ENCODE measurements at places on chromosomes 7 and 10.

DNA sequence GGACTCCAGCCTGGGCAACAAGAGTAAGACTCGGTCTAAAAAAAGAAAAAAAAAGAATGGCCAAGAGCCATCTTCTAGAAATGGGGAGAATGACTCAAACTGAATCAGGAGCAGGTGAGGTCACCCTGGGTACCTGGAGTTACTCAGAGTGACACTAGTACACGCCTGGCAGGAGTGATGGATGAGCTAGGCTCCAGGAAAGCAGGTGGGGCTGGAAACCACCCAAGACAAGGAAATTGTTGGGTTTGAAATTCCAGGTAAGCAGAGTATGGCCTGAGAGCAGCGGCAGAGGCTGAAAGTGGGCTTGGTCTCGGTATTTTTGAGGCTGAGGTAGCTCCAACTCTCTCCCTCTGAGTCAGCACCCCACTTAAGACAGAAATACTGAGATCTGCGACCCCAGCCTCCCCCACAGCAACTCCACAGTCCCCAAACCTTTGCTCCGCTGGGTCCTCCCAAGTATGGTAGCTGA, 18.5 kb downstream of the DDIT4 start:
- DNase-seq: no peak

DNA sequence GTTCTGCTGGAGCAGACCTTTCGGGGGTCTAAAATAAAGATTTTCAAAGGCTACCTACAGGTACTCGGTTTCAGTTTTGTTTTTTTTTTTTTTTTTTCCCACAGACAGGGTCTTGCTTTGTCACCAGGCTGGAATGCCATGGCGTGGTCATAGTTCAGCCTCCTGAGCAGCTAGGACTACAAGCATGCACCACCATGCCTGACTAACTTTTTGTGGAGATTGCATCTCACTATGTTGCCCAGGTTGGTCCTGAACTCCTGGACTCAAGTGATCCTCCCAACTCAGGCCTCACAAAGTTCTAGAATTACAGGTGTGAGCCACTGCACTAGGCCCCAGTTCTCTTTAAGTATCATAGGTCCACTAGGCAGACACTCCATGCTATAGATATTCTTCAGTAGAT, 34.5 kb downstream of the BAMBI start:
- no peak for DNase-seq

- DNase-seq: peak; percentile 47
These were observed 79.8 kb upstream of the NME8 start for GRCh38 chr7:37768611-37769010.

- no peak for DNase-seq
These were observed 148.4 kb downstream of the MAD1L1 start for GRCh38 chr7:2084331-2084730.

GRCh38 chr10:127556916-127557315, 7.8 kb downstream of the NPS start:
- DNase-seq: no peak

All from suppressor macrophage (primary cell).